Esophagus mucosa (tissue), 1 donor: ENCODE measurements at places on chromosomes 5 and 9. TPM values are rescaled to one million over a fixed set of nuclear protein-coding genes. Genes with fewer than 3 reads are reported as not detected.
A peak's percentile ranks its signal among the peaks of the same experiment; 100 is the strongest.

DNA sequence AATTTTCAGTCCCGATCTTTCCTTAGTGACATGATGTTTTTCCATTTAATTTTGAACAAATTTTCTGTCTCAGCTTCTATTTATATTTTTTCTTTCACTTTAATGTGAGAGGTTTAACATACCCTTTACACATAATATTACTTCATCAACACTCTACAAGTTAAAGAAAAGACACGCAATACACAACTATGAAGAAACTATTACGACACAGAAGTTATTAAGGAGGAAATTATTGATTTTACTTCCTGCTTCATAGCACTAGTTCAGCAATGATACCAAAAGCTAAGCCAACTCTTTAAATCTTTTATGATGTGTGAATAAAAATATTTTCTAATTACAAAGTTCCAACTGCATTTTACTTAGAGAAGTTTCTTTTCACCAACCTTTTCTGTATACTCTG is 432.3 kb upstream of the DAB2 start:
- no peak for ATAC-seq

- no peak for ATAC-seq
Measured at GRCh38 chr9:18314316-18314715, 159.6 kb upstream of the ADAMTSL1 start.

DNA sequence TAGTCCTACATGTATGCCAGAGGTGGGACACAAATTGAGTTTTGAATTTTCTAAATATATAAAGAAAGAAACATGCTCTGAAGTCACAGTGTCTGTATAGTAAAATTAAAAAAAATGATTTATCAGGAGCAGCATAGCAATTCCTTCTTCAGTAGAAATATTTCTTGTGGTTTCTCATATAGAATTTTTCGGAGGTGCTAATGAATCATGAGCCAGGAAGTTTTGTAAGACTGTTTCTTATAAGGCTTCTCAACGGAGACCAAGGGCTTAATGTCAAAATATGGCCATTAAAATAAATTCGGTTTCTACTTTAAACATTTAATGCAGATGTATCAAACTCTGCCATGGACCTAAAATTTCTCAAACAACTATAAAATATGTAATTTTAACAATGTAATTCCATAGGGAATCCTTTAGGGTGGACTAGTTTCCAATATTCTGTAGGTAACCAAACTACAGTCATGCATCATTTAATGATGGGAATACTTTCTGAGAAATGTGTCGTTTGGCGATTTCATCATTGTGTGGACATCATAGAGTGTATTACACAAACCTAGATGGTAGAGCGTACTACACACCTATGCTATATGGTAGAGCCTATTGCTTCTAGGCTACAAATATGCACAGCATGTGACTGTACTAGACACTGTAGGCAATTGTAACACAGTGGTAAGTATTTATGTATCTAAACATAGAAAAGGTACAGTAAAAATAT is 66.3 kb downstream of the ANKRD55 start:
- ATAC-seq, result no peak

ZNF658 gene
- 4.7 TPM for total RNA-seq

DNA sequence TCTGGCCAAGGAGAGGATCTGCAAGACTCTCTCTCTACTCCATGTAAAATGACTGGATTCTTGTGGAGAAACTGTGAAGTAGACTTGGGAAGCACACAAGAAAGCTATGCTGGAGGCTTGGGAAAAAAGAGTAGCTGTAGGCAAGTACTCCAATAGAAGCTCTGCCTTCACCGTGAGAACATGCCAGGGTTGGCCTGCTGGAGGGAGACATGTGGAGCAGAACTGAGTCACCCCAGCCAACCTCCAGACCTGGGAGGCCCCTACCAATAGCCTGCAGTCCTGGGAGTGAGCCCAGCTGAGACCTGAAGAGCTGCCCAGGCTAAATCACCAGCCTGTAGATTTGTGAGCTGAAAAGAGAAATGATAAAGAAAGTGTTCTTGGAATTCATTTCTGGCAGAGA is 66.6 kb downstream of the DEPDC1B start:
- peak; percentile 63 for ATAC-seq

DNA sequence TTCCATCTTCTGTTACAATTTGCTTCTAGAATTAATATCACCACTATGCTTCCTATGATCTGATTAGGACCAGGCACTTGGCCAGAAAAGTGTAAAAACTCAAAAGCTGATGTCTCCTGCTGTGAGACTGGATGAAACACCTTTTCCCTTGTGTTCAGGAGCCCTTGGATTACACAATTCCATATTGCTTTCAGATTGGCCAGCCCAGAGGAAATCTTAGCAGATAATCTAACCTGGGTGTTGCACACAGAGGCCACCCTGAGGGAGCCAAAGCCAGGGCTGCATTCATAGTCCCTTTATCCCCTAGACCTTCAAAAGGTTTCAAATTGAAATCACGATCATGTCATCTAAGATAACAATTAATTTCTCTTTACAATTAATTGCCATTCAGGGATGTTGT is 94.1 kb upstream of the SELENOP start:
- no peak for ATAC-seq

FGFR4 gene
- total RNA-seq, result 2.7 TPM

ZNF79 gene
- total RNA-seq, result 3.7 TPM

DNA sequence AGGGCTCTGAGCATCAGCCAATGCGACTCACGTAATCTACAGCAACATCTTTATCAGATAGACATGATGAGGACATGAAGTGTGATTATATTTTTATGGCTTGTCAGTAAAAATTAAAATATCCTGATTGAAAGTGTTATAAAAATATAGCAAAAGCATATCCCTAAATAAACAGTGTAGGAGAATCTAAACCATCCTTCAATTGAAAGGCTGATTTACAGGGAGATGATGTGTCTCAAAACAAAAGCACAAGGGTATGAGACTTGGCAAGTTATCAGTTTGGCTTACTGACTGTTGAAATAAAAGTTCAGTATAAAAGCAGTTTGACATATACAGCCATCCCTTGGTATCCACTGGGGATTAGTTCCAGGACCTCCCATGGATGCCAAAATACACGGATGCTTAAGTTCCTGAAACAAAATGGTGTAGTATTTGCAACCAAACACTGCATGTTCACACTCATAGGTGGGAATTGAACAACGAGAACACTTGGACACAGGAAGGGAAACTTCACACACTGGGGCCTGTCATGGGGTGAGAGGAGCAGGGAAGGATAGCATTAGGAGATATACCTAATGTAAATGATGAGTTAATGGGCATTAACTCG is 149.9 kb upstream of the MAP1B start:
- ATAC-seq, result no peak

- no peak for ATAC-seq
Measured at GRCh38 chr9:138051586-138052321, 174.2 kb downstream of the CACNA1B start.

DNA sequence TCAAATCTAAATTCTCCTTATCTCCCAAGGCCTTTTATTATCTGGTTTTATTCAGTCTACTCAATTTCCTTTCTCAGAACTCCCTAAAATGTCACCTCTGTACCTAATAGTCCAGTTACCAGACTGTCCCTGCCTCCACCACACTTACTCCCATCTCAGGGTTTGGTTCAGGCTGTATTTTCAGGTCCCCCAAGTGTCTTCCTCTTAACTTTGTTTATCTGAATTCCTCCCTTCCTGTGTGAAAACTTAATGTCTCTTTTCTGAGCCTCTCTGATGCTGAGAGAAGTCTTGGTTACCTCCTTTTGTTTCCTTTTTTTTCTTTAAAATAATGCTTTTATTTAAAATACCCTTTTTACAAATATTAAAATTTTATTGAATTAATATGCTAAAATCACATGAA is 133.4 kb downstream of the PAM start:
- ATAC-seq, result no peak

DNA sequence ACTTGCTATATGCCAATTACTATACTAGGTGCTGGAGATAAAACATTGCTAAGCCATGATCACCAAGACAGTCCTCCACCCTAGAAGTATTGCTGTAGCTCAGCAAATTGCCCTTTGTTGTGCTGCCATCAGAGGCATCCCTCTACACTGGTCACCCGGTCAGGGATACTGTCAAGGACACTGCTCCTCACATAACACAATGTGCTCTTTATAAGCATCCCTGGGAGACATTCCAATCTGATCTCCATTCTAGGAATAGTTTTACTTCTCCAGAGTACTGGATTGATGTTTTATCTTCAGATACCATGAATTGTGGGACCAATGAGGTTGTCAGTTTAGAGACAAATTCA is 10.4 kb upstream of the DNAJA1 start:
- no peak for ATAC-seq
